ENCODE measurements at places on chromosomes 7 and 10.

DNA sequence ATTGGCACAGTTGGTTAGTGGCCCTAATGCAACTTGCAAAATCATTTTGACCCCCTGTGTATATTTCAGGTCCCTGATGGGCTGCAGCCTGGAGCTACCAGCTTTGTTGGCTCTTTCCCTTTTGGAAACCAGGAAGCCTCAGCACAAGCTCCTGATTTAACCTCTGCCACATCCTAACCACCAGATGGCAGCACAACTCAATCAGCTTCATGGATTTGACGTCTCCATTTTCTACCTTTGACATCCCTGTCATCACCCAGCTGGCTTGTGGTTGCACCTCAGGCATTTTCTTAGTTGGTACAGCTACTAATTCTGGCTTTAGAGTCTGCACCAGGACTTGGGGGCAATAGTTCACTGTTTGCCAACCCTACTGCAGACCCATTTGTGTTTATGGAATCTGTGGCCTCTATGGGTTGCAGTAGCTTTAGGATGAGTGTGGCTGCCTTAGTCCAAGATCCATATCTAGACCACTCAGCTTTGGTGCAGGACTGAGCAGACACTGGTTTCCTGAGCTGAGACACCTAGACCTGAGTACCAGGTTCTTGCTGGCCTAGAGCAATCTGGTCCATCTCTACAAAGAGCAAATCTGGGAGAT is 456.2 kb downstream of the REEP3 start:
- no peak for DNase-seq

DNA sequence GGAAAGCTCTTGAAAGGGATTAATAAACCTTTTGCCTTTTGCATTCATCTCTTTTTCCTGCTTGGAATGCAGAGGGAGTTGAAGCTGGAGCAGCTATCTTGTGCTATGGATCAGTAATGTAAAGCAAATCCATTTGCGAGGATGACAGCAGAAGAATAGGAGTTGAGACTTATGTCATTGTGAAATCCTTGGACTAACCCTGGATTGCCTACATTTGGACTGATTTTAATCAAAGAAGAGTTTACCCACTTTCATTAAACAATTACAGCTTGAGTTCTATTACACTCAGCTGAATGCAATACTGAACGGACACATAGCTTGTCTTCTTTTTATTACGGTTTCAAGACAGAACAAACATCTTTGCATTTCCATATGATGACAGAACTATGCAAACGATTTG is 362.3 kb downstream of the PHF14 start:
- DNase-seq = no peak

- DNase-seq = no peak
These were observed 65.7 kb upstream of the NOBOX start for GRCh38 chr7:144468990-144469732.

DNA sequence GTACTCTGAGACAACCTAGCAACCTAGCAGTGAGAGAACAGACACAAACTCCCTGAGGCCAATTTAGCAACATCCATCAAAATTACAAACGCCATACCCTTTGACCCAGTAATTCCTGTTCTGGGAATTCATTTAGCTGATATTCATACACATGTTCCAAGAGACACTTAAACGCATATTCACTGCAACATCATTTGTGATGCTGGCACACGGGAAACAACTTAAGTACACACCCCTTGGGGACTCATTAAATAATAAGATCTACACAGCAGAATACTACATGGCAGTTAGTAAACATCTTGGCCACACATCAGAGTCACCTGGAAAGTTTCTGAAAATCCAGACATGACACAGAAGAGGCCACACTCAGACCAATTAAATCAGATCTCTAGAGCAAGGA is 17.6 kb downstream of the NUDCD3 start:
- no peak for DNase-seq

- DNase-seq = no peak
These were observed 47.8 kb downstream of the SLC35G1 start for GRCh38 chr10:93941606-93942005.

- DNase-seq = no peak
These were observed 933 bp downstream of the MDFIC start for GRCh38 chr7:114922652-114923402.

DNA sequence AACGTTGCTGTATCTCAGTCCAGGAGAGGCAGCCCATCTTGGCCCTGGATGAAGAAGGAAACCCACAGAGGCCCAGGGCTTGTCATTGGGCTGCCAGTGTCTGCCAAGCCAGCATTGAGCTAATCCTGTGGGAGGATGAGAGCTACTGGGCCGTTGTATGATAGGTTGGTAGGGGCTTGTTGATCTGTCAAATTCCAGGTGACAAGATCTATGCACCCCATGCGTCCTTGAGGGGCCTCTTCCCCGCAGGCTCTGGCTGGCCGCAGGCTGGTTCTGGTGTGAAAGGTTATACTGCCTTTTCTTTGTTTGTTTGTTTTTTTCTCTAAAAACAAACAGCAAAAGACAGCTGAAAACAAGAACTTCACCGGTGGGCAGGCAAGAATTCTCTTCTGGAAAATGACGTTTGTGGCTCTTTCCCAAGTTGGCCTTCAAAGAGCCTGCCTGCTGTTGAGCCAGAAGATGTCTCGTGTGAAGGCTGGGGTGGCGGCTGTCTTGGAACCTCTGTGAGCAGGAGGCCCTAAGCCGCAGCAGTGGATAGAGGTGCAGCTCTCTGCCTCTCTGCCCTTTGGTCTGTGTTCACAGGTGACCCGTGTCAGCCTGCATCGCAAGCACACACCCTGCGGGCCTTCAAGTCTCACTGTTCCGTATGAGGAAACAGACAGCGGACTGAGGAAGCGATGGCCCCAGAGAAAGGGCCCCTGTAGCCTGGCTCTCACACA is 23.3 kb downstream of the CYP17A1 start:
- DNase-seq = no peak

DNA sequence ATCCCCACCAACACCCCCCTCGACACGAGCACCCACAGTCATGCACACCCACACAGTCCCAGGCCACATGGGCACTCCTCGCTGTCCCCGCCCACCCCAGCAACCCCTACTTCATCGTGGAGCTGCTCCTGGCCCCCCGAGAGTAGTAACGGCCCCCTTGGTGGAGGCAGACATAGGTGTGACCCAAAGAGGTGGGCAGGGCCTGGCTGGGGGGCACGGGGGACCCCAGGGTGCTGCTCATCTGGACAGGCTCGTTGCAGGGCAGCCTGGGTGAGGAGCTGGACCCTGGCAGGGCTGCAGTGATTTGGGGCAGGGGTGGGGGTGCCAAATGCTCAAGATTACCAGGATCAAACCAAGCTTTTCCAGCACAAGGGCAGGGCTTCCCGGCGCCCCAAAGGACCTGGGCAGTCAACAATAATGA is 42.4 kb upstream of the ZMIZ1 start:
- DNase-seq = no peak

DNA sequence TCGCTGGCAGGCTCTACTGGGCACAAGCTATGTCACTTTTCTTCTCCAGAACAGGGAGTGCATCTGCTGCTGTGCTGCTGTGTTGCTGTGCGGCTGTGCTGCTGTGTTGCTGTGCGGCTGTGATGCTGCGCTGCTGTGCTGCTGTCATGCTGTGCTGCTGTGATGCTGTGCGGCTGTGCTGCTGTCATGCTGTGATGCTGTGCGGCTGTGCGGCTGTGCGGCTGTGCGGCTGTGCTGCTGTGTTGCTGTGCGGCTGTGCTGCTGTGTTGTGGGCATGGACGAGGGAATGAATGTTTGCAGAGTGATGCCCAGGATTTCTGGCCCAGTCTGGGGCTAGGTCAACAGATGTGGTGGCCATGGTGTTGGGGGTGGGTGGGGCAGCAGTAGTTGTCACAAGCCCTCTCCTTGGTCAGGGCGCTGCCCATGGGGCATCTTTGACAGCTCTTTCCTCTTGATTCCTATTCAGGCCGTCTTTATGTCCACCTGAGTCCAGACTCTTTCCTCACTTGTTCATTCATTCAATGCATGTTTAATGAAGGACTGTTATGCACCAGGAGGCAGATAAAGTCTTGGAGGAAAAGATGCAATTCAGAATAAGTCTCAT is 55.6 kb downstream of the C10orf120 start:
- no peak for DNase-seq

DNA sequence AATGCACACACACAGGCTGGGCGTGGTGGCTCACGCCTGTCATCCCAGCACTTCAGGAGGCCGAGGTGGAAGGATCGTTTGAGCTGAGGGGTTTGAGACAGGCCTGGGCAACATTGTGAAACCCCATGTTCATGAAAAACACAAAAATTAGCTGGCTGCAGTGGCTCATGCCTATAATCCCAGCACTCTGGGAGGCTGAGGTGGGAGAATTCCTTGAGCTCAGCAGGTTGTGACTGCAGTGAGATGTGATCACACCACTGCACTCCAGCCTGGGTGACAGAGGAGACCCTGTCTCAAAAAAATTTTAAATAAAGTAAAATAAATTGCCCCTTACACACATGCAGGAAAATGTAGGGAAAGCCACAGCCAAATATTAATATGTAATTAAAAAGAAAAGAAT is 44.1 kb downstream of the RNF32 start:
- no peak for DNase-seq

DNA sequence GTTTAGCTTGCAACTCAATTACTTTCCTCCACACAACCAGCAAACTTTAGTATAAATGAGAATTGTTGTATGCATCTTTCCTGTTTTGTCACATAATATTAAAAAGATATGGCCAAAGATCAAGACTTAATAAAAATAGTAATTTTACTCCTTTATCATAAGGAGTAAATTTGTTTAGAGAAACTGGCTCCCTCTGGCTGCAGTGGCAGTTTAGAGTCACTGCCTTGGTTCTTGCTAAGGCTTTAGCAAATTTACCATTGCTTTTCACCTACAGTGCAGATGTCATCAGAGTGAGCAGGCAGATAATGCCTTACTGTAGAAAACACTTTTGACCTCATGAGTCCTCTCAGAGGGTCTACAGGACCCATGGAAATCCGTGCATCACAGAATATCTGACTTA is 2.6 kb downstream of the PRPF18 start:
- DNase-seq = no peak

GRCh38 chr10:86956848-86957448 is 467 bp downstream of the MMRN2 start:
- DNase-seq = no peak

DNA sequence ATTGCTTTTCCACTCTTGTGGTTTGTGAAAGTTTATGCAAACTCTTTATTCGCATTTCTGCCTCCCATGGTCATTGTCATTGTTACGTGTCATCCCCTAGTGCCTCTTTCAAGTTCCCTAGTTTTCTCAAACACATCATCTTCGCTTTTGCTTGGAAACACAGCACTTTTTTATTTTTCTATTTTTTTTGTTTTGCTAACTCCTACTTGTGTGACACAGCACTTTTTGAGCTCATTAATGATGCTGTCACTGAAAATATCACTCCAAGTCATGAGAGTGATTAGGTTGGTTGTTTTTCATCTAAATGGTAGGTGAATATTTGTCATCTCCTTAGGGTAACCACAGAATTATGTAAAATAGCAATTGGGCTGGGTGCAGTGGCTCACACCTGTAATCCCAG is 8.5 kb upstream of the STX1A start:
- DNase-seq = no peak

DNA sequence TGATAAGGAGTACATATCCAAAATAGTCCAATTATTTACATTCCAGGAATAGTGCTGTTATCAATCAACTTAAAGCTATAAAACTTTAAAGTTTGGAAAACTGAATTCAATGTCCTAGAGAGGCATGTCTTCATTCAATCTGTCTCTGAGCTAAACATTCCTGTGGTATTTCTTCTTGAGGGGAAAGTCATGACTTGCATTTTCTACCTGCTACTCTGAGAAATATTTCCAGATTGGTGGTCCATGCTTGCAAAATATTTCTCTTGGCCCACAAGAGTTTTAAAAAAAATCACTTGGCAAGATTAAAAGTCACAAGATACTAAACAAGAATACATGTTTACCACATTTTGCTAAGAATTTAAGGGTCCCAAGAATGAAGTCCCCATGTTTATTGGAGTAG is 63.6 kb upstream of the HGF start:
- no peak for DNase-seq

All from stimulated activated CD8-positive, alpha-beta memory T cell treated with anti-CD3 and anti-CD28 coated beads, Interleukin-7, amount 100 ng/mL, for 1 hour (primary cell).